Stimulated activated CD4-positive, alpha-beta T cell treated with anti-CD3 and anti-CD28 coated beads, Interleukin-15, amount 100 ng/mL, for 1 hour (primary cell): ENCODE measurements at places on chromosomes 16 and 17.

DNA sequence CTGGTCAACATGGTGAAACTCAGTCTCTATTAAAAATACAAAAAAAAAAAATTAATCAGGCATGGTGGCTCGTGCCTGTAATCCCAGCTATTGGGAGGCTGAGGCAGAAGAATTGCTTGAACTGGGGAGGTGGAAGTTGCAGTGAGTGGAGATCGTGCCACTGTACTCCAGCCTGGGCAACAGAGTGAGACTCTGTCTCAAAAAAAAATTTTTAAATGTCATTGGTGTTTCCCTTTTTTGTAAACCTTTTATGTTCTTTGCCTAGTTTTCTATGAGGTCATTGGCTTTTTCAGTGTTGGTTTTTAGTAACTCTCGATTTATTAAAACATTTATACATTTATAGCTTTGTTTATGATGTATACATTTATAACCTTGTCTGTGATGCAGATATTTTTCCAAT lies 18.2 kb downstream of the NLRC5 start:
- no peak for DNase-seq

DNA sequence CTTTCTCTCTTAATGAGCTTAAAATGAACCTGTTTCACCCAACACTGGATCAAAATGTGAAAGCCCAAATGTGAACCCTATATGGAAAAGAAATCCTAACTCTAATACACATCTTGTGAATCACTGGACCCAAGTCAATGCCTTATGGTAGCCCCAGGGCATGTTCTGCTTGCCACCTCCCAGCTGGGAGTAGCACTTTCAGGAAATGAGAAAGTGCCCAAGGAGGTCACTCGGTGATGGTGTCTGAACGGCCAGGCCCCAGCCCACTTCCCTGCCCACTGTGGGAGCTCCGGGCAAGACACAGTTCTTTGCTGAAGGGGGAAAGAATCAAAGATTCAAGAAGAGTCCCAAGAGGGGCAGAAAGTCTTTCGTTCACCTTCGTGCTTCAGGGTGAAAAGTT lies 46.1 kb downstream of the GTF3C1 start:
- no peak for DNase-seq

GRCh38 chr16:79845033-79845733 lies 244.6 kb upstream of the MAF start:
- DNase-seq: no peak

GRCh38 chr16:51167170-51167895 lies 16.3 kb upstream of the SALL1 start:
- DNase-seq: no peak

DNA sequence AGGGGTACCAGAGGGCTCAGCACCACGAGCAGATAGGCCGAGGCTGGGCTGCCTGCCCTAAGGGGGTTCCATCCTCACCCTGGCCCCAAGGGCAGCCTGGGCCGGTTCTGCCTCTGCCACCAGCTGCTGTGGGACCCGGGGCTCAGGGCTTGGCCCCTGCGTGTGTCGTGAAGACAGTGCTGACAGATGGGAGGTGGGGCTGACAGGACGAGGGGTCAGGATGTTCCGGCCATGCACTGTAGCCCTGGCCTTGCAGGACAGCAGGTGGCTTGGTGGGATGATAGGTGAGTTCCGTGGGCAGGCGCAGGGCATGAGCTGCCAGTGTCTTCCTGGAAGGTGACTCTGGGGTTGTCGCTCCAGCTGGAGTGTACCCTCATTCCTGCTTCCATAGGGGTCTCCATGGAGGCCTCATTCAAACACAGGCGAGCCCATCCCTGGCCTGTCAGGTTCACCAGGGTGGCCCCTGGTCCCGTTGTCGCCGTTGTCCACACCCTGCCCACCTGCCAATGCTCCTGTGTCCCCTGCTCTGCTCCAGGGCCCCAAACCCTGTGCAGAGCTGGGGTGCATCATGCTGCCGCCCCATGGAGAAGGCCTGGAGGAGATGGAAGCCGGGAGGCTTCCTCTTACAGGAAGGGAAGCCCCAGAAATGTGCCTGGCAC lies 57.2 kb downstream of the WDR45B start:
- DNase-seq: no peak

DNA sequence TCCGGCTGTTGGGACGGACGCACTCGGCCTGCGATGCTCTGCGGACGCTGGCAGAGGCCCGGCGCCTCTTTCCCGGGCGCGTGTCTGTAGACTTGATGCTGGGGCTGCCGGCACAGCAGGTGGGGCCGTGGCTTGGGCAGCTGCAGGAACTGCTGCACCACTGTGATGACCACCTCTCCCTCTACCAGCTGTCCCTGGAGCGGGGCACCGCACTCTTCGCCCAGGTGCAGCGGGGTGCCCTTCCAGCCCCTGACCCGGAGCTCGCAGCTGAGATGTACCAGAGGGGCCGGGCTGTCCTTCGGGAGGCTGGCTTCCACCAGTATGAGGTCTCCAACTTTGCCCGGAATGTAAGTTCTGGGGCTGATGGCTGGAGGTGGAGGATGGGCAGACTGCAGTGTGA lies 3.5 kb downstream of the RSAD1 start:
- DNase-seq: no peak

GRCh38 chr16:79897104-79897452 lies 296.5 kb upstream of the MAF start:
- DNase-seq: no peak

DNA sequence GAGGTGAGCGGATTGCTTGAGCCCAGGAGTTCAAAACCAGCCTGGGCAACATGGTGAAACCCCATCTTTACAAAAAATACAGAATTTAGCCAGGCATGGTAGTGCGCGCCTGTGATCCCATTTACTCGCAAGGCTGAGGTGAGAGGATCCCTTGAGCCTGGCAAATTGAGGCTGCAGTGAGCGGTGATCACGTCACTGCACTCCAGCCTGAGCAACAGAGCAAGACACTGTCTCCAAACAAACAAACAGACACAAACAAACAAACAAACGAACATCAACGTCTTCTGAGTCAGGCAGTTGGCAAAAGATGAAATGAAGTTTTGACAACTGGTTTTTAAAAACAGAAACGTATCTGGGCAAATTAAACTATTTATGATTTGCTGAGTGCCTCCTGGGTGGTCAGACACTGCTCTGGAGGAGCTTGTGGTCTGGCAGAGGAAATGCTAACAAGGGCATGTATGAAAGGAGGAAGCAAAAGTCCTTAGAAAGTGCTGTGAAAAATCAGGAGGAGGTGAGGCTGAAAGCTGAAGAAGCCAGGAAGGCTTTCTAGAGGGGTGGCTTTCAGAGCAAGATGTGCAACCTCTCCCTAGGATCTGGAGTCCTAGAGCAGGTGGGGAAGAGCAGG lies 10.2 kb upstream of the KRT20 start:
- DNase-seq: no peak

DNA sequence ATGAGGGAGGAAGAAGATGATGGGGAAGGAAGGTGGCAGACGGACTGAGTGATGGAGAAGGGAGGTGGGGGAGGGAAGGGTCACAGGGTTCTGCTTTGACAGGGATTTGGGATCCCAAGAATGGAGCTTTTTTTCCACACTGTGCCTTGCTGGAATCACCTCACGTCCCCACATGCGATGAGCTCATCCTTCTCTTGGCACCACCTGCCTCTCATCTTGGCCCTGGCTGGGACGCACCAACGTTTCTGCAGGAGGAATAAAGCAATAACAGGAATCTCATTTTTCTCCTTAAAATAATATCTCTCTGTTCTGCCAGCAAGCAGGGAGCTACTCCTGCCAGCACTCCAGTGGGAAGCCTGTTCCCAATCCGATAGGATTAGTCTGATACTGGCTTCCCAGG lies 47.8 kb downstream of the MEOX1 start:
- DNase-seq: no peak

DNA sequence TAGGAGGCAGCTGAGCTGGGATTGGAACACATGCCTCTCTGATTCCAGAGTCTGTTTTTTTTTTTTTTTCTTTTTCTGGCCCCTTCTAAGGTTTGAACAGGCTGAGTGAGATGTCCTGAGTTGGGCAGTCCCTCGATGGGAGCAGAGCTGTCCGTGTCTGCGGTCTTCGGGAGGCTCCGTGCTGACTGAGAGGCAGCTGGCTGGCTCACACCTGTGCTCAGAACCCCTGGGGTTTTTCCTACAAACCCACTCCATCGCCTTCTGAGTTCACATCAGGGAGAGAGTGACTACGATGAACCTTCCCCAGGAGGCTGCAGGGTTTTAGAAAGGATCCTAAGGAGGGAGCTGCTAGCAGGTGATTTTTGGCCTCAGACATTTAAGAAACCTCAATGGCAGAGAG lies 92.5 kb downstream of the IRF8 start:
- DNase-seq: no peak

DNA sequence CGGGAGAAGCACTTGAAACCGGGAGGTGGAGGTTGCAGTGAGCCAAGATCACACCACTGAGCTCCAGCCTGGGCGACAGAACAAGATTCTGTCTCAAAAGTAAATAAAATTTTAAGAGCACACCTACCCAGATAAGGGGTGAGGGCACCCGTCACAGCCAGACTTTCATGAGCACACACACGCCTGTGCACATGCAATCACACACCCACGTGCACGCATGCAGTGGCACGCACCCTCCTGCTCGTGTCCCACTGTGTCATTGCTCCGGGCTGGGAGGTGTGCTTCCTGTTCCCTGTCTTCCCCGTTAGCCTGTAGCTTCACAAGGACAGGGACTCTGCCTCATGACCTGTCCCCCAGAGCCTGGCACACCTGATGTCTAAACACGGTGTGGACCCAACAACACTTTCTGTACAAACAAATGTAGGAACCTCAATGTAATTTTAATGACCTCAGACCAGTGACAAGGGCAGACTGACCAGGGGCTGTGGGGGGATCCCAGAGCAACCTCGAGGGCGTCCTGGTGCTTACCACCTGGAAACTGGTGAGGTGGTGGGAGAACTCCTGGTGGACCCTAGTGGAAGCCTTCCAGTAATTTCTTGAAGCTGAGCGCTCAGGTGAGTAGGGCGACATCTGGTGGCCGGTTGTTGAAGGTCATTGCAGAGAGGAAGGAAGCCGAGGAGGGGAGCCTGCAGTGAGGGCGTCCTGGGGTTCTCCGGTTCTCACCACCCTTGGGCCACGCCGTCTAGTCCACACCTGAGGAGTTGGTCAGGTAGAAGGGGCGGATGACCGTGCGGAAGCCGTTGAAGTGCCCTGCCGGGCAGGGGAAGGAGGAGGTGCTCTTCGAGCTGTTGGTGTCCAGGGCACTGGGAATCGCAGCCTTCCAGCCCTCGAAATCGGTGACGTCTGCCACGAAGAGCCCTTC lies 8.6 kb downstream of the LGALS3BP start:
- peak; percentile 59 for DNase-seq

GRCh38 chr16:3669082-3669481 lies 14.6 kb downstream of the DNASE1 start:
- DNase-seq: no peak

- no peak for DNase-seq
Measured at GRCh38 chr17:78725448-78726021, 56.5 kb downstream of the CYTH1 start.

GRCh38 chr16:88471575-88471974 lies 18.5 kb downstream of the ZFPM1 start:
- DNase-seq: no peak

GRCh38 chr16:3954411-3954921 lies 74.0 kb upstream of the CREBBP start:
- DNase-seq: no peak

DNA sequence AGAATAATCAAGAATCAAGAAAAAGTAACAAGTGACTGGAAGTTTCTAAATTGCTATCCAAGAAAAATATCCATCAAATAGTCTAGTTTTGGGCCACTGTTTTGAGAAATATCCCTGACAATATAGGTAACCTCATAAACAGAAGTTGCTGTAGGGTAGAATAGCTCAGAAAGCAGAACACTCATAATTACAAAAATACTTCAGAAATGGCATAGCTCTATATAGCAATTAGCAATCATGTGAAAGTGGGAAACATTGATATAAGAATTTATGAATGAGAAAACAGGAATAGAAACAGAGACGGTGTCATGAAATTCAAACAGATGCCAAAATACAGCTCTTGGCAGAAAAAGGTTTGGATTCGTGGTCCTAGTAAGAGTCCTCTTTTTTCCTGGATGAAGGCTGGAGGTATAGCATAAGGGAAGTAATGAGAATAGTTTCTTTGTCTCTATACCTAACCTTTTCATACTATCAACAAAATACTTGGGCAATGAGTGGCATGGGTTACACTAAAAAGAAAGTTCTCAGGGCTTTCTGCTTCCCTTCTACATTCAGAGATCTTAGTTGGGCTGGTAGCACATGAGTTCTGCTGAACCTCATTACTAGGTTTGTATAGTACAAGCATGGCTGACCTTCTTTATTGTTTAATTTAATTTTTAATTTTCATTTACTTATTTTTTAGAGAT lies 33.5 kb downstream of the SPAG9 start:
- DNase-seq: no peak

GRCh38 chr17:81961521-81962498 lies 823 bp upstream of the NOTUM start:
- DNase-seq: no peak

DNA sequence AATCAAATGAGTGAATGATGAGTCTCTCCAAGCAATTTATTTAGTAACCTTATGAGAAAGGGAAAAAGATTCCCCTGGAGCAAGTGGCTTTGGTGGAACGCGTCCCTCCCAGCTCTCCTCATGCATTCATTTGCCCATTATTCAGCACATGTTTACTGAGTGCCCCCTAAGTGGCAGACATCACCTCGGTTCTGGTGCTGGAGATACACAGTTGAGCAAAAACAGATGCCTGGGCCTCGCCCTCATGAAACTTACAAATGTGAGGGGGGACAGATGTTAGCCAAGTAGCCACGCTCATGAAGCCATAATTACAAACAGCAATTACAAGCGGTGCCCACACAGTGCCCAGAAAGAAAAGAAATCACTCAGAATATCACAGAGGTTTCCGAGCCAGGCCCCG lies 45.1 kb upstream of the CIBAR2 start:
- no peak for DNase-seq

DNA sequence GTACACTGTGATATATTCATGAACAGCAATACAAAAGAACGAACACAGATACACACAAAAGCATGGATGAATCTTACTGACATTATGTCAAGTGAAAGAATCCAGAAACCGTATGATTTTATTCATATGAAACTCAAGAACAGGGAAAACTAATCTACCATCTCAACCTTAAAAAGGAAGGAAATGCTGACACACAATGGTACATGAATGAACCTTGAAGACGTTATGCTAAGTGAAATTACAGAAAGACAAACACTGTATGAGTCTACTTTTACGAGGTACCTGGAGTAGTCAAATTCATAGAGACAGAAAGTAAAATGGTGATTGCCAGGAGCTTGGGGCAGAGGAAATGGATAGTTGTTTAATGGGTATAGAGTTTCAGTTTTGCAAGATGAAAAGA lies 8.7 kb upstream of the PRKCB start:
- no peak for DNase-seq

- no peak for DNase-seq
Measured at GRCh38 chr16:56970934-56971767, 9.4 kb downstream of the CETP start.
